ENCODE measurements at places on chromosomes 7 and 10. TPM values are rescaled to one million over a fixed set of nuclear protein-coding genes. Genes with fewer than 3 reads are reported as not detected.

- H3K27ac ChIP-seq, result no peak overlapping the region
- peaks cover 23% of the 10 kb centered on the region for H3K4me1 ChIP-seq
- H3K27me3 ChIP-seq, result no peaks in the 10 kb centered on the region
- H3K4me3 ChIP-seq, result no peak overlapping the region
Observed at GRCh38 chr7:100885440-100886141, 3.9 kb downstream of the UFSP1 start.

The ST8SIA6 gene
- total RNA-seq, result 1.2 TPM

DNA sequence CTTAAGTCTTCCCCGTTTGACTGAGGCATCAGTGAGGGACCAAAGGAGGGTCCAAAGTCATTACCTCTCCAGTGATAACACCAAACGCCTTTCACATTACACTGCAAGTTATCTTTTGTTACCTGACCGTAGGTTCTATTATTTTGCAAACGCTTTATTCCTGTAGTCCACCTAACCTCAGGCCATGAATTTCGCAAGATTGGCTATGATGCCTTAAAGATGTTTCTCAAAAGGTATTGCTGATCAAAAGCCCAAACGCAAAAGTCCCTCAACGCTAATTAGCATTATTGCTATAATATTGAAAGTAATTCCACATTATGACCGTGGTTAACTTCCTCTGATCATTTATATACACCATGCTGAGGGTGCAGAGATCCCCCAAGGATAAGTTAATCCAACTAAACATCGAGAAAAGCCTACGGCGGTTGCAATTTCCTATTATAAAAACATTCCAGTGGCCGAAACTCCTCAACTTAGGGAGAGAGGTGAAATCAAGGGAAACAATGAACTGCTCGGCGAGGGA, 649 bp downstream of the DNA2 start:
- H3K4me3 ChIP-seq, result peak overlapping the region; percentile 65
- H3K4me1 ChIP-seq, result peaks cover 17% of the 10 kb centered on the region

The POMZP3 gene
- total RNA-seq, result 8.1 TPM

- no peak overlapping the region for H3K4me3 ChIP-seq
- H3K27me3 ChIP-seq, result no peaks in the 10 kb centered on the region
- no peaks in the 10 kb centered on the region for H3K36me3 ChIP-seq
- H3K4me1 ChIP-seq, result peaks cover 4% of the 10 kb centered on the region
- H3K27ac ChIP-seq, result no peak overlapping the region
- no peak for DNase-seq
Observed at GRCh38 chr7:134510646-134511045, 16.7 kb upstream of the AKR1B10 start.

The CDK1 gene
- 0.83 TPM for total RNA-seq

DNA sequence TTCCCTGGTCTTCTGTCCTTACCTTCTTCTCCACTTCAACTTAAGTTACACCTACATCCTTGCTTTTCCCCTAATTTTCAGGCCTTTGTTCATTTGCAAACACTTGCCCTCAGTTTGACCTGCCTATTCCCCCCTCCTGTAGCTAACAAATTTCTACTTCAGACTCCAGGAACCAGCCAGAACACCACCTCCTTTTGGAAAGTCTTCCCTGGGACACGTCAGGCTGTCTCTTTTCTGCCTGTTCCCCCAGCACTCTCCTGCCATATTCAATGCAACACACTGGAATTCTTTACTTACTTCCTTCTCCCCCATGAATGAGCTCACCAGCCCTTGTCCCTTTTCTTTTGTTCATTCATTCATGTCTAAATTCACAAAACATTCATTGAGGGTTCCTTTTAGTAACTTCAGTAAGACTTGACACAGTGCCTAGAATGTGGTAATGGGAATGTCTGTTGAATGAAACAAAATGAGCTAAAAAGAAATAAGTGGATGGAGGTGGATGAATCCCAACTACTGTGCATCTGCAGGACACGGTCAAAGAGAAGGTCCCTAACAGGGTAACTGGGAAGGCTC, 478.0 kb downstream of the KCNMA1 start:
- H3K36me3 ChIP-seq, result no peaks in the 10 kb centered on the region
- H3K27ac ChIP-seq, result peak overlapping the region; percentile 66
- peaks cover 41% of the 10 kb centered on the region for H3K4me1 ChIP-seq
- H3K4me3 ChIP-seq, result no peak overlapping the region
- DNase-seq, result peak; percentile 57
- no peaks in the 10 kb centered on the region for H3K27me3 ChIP-seq

The CDHR1 gene
- not detected for total RNA-seq

- H3K27me3 ChIP-seq, result no peaks in the 10 kb centered on the region
- no peak overlapping the region for H3K4me3 ChIP-seq
Observed at GRCh38 chr7:122847871-122848473, 38.3 kb downstream of the CADPS2 start.
